ENCODE measurements at places on chromosomes 5 and 9.

GRCh38 chr5:142293486-142293885 lies 31.3 kb downstream of the SPRY4 start:
- DNase-seq, result no peak

GRCh38 chr9:117400171-117400570 lies 14.7 kb downstream of the ASTN2 start:
- DNase-seq, result no peak

GRCh38 chr5:77426670-77427069 lies 65.4 kb downstream of the WDR41 start:
- DNase-seq, result no peak

- DNase-seq, result no peak
Measured at GRCh38 chr9:98549401-98549800, 159.3 kb downstream of the GABBR2 start.

- no peak for DNase-seq
Measured at GRCh38 chr5:125979636-125980035, 443.6 kb upstream of the GRAMD2B start.

DNA sequence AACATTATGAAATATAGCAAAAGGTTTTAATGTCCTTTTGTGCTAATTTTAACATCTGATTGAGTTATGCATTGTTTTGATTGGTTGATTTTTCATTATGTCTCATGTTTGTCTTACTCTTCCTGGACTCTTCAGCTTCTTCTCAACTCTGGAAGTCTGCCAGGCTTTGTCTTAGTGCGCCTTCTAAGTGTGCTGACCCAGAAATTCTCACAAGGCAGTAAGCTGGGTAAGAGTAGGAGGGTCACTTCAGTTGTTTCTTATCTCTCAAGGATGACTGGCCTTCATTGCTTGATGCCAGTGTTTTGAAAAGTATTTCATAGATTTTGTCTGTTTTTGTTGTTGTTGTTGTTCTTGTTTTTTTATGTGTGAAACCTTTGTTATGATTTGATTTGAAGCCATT lies 59.2 kb downstream of the RIC1 start:
- no peak for DNase-seq

GRCh38 chr5:69415584-69415958 lies 655 bp downstream of the MARVELD2 start:
- no peak for DNase-seq

DNA sequence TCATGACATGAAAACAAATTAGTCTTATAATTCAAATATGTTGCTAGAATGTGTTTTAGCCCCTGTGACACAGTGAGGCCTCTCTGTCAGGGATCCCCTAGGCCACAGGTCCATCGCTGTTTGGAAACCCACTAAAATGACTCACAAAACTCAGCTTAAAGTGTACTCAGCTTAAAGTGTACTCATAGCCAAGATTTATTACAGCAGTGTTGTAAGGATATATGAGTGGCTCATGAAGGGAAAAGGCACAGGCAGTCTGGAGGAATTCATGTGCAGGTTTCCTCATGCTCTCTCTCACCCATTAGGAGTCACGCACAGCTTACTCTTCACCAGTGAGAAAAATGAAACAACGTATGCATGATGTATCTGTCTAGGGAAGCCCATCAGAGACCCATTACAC lies 24.4 kb upstream of the TGFBI start:
- no peak for DNase-seq

- DNase-seq, result no peak
Measured at GRCh38 chr9:87505869-87506678, 8.4 kb downstream of the DAPK1 start.

DNA sequence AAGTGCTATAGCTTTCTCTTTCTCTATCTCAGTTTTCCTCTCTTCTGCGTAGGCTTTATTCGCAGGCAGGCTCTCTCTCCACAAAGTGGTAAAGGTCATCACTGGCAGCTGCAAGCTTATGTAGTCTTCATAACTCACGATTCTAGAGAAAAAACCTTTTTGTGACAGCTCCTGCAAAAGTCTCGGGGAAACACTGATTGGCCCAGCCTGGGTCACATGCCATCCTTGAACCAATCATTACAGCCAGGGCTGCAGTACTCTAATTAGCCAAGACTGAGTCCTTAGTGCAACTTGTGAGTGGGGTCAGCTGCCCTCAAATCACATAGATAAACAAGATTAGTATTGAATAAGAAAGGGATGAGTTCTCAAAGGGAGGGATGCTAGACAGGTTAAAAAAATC lies 18.3 kb upstream of the FRMPD1 start:
- DNase-seq, result no peak

DNA sequence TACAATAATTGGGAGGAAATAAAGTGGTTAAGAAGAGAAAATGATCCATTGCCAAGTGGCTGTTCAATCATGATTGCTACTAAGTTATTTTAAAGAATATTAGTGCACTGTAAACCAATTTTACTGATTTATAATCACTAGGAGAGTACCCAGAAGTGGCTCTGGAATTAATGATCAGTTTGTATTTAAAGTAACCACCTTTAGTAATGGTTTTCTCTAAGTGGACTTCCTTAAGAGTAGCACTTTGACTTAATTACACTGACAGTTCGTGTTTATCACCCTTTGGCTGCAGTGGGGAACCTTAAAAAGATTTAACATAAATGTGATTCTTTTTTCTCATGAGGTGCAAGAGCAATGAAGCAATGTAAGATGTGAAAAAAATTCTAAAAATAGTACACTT lies 310.8 kb downstream of the CDH12 start:
- no peak for DNase-seq

DNA sequence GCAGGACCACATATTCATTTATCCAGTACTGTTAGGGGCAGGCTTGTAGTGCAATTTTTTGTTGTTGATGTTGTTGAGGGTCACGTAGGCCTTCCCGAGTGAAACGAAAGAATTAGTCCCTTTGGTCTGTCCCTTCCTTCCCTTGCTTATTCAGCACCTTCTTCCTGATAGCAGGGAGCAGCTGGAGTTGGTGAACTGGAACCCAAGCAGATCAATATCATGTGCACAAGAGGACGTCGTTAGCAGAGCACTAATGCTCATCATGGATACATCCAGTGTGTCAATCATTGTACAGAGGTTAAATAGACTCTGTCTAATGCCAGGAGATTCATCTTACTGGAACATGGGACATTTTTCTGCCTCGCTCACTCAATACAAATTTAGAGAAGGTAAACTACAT lies 33.0 kb upstream of the MAP1B start:
- no peak for DNase-seq

All from urothelium cell line (cell line).